Stimulated activated CD4-positive, alpha-beta T cell treated with anti-CD3 and anti-CD28 coated beads, Interleukin-1b, Interleukin-23, amount 100 ng/mL, for 24 hours (primary cell): ENCODE measurements at places on chromosomes 11 and 22.

GRCh38 chr22:50720301-50721256 is 17.4 kb upstream of the ACR start:
- no peak for DNase-seq

DNA sequence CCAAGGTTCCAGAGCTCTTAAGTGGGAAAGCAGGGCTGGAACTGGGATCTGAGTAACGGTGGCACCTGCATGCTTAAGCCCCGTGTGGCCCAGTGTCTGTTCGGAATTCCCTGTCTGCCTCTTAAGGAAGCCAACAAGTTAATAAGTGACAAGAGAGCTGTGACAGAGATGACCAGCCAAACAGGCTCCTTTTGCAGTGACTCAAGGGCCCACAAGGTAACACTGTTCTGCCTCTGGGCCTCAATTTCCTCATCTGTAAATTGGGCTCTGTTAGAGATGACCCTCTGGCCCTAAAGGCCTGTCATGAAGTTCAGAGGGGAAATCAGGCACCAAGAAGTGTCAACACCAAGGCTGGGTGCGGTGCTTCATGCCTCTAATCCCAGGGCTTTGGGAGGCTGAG is 18.6 kb downstream of the USH1C start:
- no peak for DNase-seq

DNA sequence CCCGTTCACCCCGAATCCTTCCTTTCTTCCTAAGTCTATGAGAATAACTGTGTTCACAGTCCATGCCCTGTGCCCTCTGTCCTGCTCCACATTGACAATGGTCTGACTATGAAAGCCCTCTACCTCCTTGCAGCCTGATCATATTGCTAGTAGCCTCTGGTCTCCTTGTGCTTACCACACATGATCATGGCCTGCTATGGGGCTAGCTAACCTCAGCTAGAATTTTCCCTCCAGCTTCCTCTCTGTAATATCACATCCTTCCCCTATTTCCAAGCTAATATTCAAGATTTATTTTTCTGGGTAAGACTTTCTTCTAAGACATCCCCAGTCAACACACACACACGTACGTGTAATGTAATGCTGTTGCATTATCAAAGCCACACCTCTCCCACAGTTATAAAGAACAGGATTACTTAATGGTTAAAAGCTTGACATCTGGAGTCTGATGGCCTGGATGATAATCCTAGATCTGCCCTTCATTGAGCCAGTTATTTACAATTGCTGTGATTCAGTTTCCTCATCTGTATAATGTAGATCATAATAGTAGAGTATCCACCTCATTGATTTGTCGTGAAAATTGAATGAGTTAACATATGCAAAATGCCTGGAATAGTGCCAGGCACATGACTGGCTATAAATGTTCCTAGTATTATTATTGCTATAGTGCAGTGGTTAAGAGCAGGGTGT is 214.4 kb upstream of the BLID start:
- no peak for DNase-seq

- no peak for DNase-seq
Observed at GRCh38 chr11:94130298-94131046, 1.8 kb downstream of the PANX1 start.

DNA sequence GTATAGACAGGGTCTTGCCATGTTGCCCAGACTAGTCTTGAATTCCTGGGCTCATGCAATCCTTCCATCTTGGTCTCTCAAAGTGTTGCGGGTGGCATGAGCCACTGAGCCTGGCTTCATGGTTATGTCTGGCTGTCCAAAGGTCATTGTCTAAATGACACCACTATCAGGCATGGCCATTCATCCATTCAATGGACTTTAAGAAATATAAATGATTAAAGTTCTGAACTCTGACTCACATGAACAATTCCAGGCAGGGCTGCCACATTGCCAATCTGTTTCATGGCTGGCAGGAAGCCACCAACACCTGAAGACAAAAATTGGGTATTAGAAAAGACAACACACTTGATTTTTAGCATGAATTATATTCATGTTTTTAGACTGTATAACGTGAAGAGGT is 4.1 kb downstream of the RTCB start:
- no peak for DNase-seq

DNA sequence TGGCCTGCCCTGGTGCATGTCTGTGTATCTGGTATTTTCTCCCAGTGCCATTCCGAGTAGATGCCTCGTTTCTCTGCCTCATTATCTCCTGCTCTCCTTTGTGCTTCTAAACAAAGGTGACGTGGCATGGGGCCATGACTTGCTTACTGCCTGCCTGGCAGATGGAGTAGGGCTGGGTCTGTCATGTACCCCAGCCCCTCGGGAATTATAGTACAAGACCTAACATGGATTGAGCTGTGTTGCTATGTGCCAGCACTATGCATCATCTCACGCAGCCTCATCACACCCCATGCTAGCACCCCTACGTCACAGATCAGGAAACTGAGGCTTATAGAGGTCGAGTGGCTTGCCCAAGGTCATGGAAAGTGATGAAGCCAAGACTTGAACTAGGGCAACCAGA is 88.1 kb downstream of the GALNT18 start:
- no peak for DNase-seq

DNA sequence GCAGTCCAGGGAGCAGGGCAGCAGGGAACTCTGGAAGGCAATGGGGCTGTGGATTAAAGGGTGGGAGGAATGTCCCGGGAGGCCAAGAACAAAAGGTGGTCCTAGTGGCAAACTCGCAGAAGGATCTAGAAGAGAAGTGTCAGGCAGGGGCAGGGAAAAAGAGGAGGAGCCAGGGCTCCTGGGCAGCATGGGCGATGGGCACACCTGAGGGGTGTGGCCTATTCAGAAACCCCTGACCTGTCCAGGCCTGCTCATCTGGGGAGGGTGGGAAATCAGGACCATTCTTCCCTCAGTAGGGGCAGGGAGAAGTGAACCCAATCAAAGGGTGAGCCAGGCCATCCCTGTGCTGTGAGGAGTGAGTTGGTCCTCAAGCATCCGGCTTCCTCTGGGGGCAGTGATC is 108.6 kb downstream of the TRIM29 start:
- no peak for DNase-seq

DNA sequence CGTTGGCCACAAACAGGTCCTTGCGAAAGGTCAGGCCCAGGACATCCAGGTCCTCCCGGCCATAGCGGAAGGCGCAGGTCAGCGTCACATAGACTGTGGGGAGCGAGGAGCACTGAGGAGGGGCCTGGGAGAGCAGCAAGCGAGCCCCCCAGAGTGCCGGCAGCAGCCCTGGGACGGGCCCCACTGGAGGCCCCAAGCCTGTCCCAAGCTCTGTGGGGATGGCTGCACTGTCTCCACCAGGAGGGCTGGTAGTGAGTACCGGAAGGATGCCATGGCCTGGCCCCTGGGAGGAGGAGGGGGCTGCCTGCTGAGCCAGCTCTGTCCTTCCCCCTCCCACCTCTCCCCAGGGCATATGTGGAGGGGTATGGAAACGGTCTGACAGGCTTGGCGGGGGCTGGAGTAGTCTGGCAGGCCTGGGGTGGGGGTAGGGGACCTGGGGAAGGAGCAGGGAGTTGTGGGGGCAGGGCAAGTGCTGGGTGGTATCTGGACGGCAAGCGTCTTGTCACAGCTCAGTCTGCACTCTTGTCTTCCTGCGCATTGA is 42.9 kb downstream of the TPBGL start:
- DNase-seq, result no peak

GRCh38 chr22:23684561-23685031 is 6.2 kb upstream of the RGL4 start:
- no peak for DNase-seq

- DNase-seq, result no peak
Observed at GRCh38 chr22:43226377-43227238, 39.7 kb upstream of the TTLL12 start.

GRCh38 chr11:78200553-78200952 is 11.8 kb downstream of the USP35 start:
- no peak for DNase-seq

DNA sequence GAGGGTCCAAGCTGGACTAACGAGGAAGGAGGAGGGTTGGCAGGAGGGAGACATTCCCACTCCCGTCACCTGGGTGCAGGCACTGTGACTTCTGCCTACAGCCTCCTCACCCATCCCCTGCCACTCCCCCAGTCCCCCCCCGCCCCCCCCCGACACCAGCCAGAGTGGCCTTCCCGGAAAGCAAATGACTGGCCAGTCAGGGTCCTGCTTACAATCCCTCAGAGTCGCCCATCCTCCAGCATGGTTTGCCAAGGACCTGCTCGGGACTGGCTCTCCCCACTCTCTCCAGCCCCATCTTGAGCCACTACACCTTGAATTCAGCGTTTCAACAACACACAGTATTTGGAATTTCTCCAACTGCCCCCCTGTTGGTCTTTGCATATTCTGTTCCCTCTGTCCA is 59.6 kb downstream of the THAP12 start:
- no peak for DNase-seq

- no peak for DNase-seq
Observed at GRCh38 chr22:44427611-44428470, 70.2 kb downstream of the RTL6 start.

DNA sequence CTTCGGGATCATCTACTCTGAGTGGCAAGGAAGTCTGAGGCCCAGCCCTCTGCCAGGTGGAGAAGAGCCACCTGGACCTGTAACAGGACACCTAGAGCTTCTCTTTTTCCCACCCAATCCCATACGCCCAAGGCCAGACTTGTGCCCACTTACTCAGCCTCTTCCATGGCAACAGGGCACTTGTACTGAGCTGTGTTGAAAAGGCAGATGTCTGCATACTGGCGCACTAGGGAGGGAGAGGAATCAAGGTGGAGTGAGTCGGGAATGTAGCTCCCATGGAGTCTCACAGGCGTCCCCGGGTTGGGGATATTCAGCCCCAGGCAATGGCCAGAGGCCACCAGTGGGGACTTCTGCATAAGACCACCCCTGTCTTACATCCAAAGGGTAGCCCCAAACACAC is 36.1 kb downstream of the TPBGL start:
- no peak for DNase-seq

GRCh38 chr11:19646308-19646707 is 66.3 kb upstream of the NAV2 start:
- no peak for DNase-seq

DNA sequence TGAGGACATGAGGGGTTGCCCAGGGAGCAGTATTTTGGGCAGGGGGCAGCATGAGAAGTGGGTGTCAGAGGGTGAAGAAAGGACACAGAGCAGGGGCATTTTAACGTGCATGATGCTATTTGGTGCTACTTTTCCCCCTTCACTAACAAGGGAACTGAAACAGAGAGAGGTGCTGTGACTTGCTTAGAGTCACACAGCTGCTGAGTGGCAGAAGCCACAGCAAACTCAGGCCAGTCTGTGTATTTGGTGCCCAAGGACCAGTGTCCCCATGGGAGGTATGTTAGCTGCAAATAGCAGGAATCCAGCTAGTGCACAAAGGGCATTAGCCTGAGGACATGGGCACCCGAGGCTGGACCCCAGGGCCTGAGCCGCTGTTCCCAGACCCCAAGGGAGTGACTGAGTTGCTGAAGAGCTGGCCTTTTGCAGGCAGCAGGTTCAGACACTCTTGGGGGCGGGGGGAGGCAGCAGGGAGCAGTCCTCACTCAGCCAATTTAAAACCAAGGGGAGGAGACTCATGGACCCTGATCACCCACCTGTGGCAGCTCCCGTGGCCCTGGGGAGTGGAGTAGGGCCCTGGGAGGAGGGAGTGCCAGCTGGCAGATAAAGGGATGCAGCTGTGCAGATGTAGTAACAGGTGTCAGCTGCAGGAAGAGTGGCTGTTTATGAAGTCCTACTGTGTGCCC is 14.6 kb downstream of the PARVG start:
- DNase-seq, result no peak

GRCh38 chr11:77602381-77603088 is 12.8 kb downstream of the AQP11 start:
- DNase-seq, result no peak

DNA sequence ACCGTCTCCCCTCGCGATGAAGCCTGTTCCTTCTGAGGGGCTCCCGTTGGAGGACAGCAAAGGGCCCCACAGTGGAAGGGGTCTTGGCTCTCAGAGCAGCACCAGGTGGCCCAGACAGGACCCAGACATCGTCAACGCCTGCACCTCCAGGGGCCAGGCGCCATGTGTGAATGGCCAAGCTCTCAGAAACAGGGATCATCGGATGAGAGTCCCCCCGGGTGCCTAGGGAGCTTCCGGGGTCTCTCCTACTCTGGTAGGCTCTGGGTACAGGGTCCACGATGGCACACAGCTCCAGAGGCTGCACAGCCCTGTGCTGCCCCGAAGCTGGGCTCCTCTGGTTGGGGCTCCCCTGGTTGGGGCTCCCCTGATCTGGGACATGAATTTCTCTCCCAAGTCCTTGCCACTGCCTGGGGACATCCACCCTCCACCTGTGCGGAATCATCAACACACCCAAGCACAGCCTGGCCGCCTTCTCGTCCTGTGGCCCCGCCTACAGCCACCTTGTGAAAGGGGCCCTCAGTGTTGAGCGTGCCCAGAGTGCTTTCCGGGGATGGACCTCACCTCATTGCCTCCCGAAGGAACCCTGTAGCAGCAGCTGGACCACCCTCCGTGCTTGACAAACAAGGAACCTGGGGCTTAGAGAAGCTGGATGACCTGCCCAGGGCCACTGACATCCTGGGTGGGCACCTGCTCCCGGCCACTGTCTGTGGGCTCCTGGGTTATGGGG is 929.0 kb downstream of the BRD1 start:
- no peak for DNase-seq

DNA sequence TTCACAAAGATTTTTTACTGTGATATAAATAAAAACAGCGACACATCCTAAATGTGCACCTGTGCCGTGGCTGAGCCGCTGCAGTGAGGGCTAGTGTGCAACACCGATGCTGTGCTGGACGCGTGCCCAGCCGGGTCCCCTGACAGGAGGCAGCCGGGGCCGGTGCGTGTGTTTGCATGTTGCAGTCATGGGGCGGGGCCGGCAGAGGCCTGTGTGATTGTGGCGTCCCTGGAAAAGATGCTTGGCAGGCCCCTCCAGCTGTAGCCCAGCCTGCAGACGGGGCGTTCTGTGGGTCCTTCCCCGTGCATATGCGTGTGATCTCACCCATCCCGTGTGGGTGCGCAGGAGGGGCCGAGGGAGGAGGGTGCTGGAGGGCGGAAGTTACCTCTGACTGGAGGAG is 30.6 kb downstream of the MUC6 start:
- DNase-seq, result no peak

GRCh38 chr22:43437871-43438475 is 26.2 kb downstream of the MPPED1 start:
- no peak for DNase-seq

DNA sequence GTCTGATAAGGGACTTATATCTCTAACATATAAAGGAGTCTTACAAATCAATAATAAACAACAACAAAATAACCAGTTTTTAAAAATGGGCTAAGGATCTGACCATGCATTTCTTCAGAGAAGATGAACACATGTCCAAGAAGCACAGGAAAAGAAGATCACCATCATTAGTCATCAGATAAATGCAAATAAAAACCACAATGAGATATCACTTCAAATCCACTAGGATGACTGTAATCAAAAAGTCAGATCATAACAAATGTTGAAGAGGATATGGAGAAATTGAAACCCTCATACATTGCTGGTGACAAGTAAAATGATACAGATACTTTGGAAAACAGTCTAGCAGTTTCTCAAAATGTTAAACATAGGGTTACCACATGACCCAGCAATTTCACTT is 61.2 kb upstream of the MYOD1 start:
- no peak for DNase-seq

- no peak for DNase-seq
Observed at GRCh38 chr11:115226556-115226955, 277.7 kb downstream of the CADM1 start.
